Pons (tissue), 1 donor: ENCODE measurements at places on chromosomes 1 and 21.
A peak's percentile ranks its signal among the peaks of the same experiment; 100 is the strongest.

DNA sequence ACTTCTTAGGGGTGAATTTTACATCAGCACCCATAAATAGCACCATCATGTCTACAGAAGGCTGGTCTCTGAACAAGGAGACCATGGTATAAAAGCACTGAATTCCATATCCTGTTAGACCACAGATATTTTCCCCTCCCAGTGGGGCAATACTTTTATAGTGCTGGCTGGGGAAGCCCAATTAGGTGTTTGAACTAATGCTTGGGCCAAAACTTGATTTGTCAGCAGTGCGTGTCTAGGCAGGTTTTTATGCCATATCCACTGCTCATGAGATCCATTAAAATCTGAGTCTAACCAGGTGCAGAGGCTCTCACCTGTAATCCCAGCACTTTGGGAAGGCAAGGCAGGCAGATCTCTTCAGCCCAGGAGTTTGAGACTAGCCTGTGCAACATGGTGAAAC, 623.0 kb downstream of the NPHP4 start:
- DNase-seq: no peak

GRCh38 chr1:232853994-232854797, 49.0 kb downstream of the MAP10 start:
- DNase-seq: no peak

DNA sequence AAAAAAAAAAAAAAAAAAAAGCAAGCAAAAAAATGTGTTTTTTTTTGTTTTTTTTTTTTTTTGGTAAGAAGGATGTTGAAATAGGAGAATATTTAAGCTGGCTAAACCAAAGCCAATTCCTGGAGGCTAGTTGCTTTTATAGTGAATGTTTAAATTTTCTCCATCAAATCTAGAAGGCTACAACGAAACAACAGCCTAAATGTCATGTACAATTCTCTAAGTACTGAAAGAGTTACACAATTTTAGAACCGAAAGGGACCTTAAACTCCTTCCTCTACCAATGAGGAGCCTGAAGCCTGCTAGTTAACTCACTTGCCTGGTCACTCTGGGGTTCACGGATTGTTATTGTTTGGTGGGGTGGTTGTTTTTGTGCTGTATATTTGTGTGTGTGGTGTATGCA, 3.5 kb downstream of the WLS start:
- DNase-seq: no peak

- DNase-seq: no peak
Measured at GRCh38 chr1:93988634-93989350, 79.6 kb upstream of the GCLM start.

- no peak for DNase-seq
Measured at GRCh38 chr1:228416217-228416933, at the start of gene TRIM17. Gene TRIM17, minus strand, starts transcription at chr1:228416861. Its CDS starts 1,789 bp downstream, at chr1:228415072.

DNA sequence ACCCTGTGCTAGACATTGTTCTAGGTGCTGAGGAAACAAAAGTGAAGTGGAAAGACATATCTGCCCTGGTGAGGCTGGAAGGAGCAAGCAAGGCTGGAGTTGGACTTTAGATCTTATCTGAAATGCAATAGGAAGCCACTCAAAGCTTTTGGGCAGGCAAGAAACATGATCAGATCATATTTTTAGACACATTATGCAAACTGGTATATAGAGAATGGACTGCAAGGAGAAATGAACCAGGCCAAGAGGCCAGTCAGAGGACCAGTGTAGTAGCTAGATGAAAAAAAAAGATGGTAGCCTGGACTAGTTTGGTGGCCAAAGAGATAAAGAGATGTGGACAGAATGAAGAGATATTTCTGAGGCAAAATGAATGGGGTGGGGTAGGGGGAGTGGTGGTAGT, 46.3 kb downstream of the CCN1 start:
- DNase-seq: no peak

GRCh38 chr1:182389619-182390047, 2.0 kb downstream of the GLUL start:
- DNase-seq: peak; percentile 70

DNA sequence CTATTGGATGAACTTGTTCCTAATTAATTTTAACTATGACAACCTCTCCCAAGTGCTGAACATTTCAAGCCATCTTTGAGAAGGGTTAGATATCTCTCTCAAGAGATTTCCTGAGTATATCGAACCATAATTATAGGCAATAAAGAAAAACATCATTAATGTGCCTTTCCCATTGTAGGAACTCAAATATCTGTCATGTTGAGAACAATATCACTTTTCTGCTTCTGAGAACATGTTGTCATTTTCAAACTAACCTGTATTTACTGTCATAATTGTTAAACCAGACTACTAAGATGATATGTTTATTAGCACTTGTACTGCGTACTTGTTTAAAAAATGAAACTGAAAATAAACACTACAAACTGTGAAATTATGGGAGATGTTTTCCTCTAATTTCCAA, 4.3 kb downstream of the EPS15 start:
- no peak for DNase-seq

DNA sequence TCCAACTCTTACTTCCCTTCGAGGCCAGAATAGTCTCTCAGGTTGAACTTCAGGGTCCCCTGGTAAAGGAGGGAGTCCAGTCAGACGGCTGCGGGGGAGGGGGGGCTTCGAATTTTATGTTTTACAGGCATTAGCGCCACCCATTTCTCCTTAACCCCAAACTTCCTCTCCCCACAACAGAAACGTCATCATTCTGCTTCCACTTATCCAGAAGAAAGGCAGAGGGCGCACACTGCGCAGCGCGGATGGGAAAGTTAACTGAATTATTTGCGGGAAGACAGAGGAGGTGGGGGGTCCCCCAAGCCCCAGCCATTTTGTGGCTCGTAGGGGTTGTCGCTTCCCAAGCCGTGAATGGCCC, 529 bp upstream of the PRMT2 start:
- peak; percentile 93 for DNase-seq

DNA sequence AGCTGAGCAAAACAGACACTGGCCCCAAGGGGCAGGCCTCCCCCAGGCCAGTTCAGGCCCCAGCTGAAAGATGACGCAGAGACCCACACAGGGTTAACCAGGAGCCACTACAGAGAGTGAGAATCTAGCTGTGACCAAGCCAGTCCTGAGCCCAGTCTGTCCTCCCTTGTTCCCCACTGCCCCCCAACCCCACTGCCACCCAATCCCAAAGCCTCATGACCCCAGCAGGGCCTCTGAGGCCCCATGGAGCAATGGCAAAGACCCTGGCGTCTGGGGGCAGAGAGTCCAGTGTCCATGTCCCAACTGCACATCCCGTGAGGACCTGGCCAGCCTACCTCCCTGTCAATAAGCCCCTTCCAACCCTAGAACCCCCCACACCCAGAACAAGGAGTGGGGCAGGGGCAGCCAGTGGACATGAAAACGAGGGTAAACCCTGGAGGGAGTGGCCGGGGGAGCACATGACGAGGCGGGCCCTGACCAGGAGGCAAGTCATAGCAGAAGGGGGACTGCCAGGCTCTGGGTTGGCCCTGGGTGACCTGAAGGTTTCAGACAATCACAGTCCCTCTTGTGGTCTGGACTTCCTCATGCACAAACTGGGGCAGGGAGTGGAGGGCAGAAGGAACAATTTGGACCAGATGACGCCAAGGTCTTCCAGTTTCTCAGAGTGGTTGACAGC, 100.5 kb downstream of the GLIS1 start:
- no peak for DNase-seq

GRCh38 chr1:230010603-230011332, 56.3 kb upstream of the GALNT2 start:
- no peak for DNase-seq

DNA sequence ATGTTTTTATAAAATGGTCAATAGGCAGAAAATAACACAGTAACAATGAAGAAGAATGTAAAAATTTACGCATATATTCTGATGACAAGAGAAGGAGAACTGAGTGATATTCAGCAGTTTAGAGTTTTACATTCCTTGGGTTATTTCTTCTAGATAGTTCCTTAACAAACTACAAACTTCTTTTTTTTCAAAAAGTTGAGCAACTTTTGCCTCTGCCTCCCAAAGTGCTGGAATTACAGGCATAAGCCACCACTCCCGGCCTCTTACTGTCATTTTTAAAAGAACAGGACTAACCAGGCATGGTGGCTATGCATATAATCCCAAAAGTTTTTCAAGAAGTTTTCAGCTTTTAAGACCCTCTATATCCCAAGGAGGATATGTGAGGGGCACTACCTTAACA, 32.9 kb downstream of the ARNT start:
- DNase-seq: no peak

DNA sequence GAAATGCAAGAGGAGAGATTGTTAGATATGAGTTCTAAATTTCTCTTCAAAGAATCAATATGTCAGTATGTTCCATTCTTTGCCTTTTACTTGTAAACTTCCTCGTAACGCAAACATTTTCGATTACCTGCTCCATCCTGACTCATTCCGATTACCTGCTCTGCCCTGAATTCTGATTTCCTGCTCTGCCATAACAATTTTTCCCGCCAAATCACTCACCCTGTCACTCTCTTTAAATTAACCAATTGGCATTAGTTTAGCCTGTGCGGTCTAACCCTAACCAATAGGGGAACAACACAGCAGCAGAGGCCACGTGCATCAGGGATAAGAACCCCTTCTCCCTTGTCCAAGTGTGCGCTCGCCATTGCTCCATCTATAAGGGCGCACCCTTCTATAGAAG, 25.0 kb upstream of the CBR3 start:
- DNase-seq: no peak

DNA sequence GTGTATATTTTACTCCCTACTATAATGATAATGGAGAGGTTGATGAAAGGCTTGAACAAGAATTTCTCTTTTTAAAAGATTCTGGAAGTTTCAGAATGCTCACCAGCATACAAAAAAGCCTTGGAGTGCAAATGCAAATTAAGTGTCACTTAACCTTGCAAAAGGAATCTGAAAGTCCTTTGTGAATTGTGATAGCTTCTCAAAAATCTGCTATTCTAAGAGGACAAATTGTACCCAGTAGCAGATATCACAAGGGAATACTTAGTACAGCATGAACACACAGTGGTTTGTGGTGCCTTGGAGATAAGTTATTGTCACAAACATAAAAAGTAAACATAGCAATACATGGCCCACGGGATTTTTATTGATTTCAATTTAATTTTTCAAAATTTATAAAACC, 1208.3 kb upstream of the B3GALT2 start:
- peak; percentile 67 for DNase-seq

DNA sequence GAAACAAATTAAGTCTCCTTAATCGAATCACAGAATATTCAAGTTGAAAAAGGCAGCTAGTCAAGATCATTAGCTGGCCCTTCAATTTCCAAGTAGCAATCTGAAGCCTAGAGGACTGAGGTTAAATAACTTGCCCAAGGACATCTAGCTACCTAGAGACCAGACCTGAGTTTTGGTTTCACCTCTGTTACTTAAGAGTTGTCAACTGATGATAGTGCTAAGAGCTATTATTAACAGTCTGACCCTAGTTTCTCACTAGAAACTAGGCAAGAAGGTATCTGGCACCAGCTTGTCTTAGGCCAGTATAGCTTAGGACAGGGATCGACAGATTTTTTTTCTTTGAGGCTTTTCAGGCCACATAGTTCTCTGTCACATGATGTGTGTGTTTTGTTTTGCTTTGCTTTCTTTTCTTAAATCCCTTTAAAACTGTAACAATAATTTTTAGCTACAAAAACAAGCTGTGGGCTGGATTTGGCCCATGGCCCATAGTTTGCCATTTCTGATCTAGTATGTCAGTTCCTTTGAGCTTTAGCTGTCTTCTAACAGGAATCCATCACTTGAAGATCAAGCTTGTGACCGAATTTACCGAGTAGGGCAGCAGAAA, 23.2 kb downstream of the TRIM45 start:
- no peak for DNase-seq

DNA sequence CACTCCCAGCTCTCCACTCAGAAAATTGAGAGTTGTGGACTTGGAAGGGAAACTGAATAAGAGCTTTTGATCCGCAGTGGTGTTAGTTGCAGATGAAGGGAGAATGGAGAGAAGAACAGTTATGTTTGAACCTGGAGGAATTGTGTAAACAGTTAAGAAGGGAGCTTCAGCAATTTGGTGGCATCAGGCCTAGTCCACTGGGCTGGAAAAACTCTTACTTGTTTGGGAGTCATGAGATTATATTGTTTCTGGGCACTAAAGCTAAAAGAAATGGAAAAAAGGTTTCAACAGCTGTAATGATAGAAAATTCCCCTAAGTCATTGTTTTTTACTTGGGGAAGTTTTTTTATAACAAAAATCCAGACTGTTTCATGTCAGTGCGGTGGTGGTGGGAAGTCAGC, 256.1 kb upstream of the C1orf87 start:
- no peak for DNase-seq

- DNase-seq: no peak
Measured at GRCh38 chr1:67869233-67869632, 36.0 kb upstream of the GNG12 start.

DNA sequence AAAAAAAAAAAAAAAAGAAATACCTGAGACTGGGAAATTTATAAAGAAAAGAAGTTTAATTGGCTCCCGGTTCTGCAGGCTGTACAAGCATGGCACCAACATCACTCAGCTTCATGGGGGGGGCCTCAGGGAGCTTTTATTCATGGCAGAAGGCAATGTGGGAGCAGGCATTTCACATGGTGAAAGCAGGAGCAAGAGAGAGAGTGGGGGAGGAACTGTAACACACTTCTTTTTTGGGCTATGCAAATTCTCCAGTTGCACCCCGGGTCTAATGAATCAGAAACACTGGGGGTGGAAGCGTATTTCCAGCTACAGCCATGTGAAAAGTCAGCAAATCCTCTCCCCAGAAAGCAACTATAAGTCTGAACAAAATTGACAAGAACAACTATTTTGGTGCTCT, 11.8 kb upstream of the SOD1 start:
- no peak for DNase-seq

GRCh38 chr1:204331275-204331674, 28.5 kb downstream of the PLEKHA6 start:
- DNase-seq: no peak

- no peak for DNase-seq
Measured at GRCh38 chr1:39639305-39640130, at the start of gene HEYL. Gene HEYL, minus strand, starts transcription at chr1:39639643. Its CDS starts 18 bp downstream, at chr1:39639625.

DNA sequence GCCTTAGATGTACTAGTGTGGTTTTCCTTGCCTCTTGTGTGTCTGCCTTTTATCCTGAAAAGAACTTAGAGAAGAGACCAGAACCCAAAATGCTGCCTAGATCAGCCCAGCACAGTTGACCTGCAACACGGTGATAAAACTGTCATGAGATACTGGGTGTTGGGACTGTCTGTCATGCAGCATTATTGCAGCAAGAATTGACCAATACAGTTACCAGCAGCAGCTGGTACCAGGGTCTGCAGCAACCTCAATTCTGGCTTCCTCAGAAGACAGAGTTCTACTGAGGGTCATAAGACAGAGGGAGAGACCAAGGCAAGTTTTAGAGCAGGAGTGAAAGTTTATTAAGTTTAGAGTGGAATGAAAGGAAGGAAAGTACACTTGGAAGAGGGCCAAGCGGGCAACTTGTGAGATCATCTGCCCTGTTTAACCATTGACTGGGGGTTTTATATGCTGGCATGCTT, 182.0 kb downstream of the DYRK1A start:
- DNase-seq: no peak

DNA sequence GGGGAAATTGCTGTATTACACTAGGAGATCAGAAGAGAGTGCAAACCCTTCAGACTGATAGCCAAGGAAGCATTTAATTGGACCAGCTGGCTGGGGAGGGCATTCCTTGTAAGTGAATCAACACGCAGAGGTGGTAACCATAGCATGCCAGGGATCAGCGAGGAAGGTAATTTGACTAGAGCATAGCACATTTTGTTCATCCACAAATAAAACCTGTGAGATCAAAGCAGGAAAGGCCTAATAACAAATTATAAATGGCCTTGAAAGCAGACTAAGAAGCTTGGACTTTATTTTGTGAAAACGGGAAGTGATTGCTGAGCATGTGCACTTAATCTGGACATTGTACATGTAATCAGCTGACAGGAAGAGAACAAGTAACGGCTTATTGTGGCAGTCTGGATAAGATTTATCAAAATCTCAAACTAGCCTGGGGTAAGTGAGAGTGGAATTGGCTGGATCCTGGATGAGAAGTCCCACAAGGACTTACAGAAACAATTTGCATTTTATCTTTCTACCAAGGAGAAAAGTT, 11.7 kb upstream of the CD55 start:
- peak; percentile 53 for DNase-seq
